ENCODE measurements at places on chromosomes 6 and 20.
A peak's percentile ranks its signal among the peaks of the same experiment; 100 is the strongest.

- DNase-seq: no peak
Observed at GRCh38 chr6:163487606-163488005, 73.1 kb downstream of the QKI start.

- DNase-seq: no peak
Observed at GRCh38 chr20:12914804-12915203, 94.0 kb upstream of the SPTLC3 start.

DNA sequence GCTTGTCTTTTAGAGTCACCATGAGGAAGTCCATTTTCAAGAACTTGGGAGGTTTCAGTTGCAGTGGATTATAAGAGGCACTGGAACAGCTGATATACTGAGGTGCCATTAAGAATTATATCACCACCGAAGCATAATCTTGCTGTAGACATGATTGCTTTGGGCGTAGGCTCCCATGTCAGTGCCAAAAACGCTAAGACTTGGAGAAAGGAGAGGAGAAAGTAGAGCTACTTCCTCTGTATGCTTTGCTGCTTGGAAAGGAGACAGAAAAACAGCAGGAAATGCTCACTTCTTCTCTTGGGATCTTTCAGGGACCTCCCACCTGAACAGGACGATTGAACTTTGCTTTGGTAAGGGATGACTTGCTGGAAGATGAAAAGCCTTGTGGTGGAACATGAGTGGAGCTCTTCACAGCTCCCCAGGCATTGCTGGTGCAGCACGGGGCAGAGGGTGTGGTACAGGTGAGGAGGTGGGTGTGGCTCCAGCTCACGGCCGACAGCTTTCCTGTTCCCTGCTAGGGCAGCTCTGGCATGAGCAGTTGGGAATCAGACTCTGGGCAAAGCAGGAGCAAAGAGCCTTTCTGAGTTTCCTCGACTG lies 190.4 kb upstream of the JAG1 start:
- DNase-seq: peak; percentile 34

GRCh38 chr6:83127976-83128375 lies 60.5 kb downstream of the DOP1A start:
- peak; percentile 8 for DNase-seq

DNA sequence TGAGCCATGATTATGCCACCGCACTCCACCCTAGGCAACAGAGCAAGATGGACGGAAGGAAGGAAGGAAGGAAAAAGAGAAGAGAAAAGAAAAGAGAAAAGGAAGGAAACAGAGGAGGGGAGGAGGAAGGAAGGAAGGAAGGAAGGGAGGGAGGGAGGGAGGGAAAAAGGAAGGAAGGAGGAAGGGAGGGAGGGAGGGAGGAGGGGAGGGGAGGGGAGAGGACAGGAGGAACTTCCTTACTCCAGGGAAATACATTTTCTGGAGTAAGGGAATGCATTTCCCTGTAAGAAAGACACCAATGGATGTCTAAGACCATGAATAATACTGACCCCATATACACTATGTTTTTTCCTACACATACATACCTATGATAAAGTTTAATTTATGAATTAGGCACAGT lies 93.2 kb upstream of the NFATC2 start:
- DNase-seq: no peak

- no peak for DNase-seq
Observed at GRCh38 chr20:24730750-24731149, 218.3 kb upstream of the CST7 start.
